ENCODE measurements at places on chromosomes 12 and 14.

DNA sequence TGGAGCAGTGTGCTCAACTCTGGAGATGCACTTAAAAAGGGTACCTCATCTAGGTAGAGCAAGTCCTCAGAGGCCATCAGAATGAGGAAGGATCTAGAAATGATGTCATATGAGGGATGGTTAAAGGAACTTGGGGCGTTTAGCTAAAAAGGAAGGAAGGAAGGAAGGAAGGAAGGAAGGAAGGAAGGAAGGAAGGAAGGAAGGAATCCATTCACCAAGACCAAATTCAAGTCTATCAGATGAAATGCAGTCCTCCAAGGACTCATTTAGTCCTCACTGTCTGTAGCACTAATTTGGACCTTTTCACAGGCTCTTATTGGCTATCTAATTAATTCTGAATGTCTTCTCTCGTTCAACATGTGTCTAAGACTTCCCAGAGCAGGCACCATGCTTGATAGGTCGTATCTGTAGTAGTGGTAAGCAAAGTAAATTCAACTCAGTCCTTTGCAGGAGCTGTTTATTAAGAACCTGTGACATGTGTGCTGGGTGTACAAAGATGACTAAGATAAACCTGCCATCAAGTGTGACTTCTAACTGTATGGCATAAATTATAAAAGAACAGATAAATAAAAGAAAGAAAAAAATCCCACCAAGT, 63.5 kb downstream of the LLPH start:
- DNase-seq, result no peak

GRCh38 chr12:107568718-107569117, 116.9 kb upstream of the PWP1 start:
- peak; percentile 82 for DNase-seq

- DNase-seq, result peak; percentile 81
Measured at GRCh38 chr14:92609955-92610354, 96.4 kb downstream of the RIN3 start.

- DNase-seq, result peak; percentile 93
Measured at GRCh38 chr12:106106892-106107291, 31.9 kb downstream of the NUAK1 start.

GRCh38 chr14:39364509-39364908, 67.7 kb downstream of the FBXO33 start:
- DNase-seq, result no peak

DNA sequence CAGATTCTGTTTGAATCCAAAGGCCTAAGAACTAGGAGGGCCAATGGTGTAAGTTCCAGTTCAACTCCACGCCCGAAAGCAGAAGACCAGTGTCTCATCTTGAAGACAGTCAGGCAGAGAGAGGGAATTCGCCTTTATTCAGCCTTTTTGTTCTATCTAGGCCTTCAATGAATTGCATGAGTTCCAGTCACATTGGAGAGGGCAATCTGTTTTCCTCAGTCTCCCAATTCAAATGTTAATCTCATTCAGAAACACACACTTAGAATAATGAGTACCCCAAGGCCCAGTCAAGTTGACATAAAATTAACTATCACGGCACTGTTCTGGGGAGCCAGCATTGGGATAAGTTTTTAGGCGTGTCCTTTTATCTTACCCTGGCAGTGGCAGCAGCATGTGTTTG, 65.8 kb downstream of the C14orf39 start:
- no peak for DNase-seq

DNA sequence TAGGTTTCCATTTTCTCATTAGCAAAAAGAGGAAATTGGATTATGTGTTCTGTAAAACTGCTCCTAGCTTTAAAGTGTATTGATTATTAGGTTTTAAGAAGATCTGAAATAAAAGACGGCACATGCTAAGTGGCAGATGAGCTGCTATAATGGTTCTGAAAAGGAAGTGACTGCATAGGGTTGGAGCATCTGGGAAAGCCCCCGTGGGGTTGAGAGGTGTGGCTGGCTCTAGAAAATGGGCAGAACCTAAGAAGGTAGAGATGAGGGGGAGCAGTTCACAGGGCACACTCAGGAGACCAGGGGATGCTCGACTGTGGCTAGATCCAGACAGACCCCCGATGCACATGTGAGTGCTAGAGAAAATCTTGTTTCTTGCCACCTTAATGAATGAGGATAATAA, 1.9 kb downstream of the IFNG-AS1 start:
- DNase-seq, result no peak

All from iris pigment epithelial cell (primary cell).